Foreskin melanocyte (primary cell): ENCODE measurements at places on chromosomes 2 and 18.

GRCh38 chr2:230231251-230231650, 5.7 kb downstream of the SP140 start:
- DNase-seq = no peak

DNA sequence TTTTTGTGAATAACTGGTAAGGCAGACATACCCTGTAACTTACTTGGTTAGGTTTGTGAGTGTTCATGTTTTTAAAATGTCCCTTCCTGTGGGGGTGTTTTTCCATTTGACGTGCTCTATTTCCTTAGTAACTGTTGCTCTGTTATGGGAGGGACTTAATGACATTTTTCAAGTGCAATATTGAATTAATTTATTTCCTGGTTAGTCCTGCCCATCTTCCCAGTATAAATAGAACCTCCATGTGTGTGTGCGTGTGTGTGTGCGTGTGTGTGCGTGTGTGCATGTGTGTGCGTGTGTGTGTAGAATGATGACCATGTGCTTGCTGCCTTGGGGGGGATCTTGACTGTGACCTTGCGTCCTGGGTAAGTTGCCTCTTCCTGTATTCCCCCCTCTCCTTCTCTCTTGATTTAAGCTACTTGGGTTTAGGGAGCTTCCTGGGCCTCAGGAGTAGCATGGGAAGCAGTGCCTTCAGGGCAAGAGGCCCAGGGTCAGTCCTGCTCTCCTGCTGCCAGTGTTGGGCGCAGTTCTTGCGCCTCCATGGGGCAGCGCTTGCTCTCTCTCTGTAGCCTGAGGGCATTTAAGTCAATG, 163.9 kb downstream of the LDLRAD4 start:
- DNase-seq = no peak

- no peak for DNase-seq
Observed at GRCh38 chr2:37858400-37858711, 66.7 kb upstream of the RMDN2 start.

- DNase-seq = no peak
Observed at GRCh38 chr2:214382229-214382628, 28.6 kb upstream of the VWC2L start.

GRCh38 chr18:12451428-12451827, 43.7 kb downstream of the PRELID3A start:
- DNase-seq = no peak

GRCh38 chr2:12948231-12948960, 231.7 kb downstream of the TRIB2 start:
- no peak for DNase-seq
